ENCODE measurements at places on chromosomes 2 and 18.
A peak's percentile ranks its signal among the peaks of the same experiment; 100 is the strongest.

DNA sequence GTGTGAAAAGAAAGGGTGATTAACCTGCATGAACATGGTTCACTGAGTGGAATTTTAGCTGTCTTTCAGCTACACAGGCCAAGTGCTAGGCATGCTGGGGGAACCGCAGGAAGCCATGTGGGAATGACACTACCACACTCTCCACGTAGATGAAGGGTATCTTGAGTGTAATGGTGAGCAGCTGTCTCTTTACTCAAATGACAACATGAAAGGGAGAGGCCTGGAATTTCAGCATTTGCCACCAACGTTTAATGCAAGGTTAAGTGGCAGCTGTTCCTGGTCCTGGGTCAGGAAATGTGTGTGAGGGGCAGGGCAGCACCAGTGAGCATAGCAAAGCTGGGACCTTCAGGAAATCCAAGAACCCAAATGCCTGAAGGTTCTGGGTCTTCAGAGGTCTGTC lies 588.4 kb downstream of the SLC4A3 start:
- no peak for DNase-seq

DNA sequence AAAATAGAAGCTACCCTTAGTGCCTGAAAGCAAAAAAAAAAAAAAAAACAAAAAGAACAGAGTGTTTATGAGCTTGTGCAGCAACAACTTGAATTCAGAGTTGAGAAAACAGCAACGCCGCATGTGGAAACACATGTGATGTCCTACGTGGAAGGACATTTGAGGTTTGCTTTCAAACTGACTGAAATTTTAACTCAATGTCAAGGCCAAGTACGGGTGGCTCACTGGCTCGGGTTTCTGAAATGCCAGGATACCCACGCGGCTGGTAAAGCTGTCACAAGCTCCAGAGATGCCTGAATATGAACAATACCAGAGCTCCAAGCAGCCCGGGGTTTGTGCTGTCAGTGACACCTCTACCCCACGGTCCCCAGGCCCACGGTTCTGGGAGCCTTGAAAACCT lies 72.2 kb upstream of the THOC1 start:
- no peak for DNase-seq

DNA sequence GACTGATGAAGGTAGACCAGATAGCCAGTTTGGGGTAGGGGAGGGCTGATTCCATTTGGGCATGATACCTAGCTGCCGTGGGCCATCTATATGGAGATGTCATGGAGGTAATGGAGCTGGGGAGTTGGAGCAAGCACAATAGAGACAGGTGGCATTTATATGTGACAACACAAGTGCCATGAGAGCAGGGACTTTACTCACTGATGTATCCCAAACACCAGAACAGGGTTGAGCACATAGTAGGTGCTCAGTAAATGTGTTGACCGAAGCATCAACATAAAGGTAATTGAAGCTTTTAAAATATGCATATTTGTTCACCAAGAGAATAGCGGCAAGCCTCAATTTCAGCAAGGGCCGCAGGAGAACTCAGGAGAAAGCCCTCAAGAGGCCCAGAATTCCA lies 15.0 kb downstream of the SLC30A3 start:
- no peak for DNase-seq

DNA sequence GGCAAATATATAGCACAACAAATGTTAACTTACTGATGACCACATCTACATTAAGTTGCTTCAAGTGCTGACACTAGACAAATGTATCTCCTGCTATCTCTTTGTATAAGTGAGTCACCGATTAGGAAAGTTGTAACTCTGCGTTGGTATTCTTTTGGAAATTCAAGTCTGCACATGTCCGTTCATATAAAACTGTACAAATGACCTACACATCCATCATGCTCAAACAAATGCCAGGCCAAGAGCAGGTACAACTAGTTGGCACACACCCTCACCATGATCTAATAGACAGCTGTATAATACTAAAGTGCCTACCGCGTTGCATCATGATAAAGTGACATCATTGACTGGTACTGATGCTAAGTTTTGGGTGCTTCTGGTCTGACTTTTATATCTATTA lies 141.1 kb downstream of the RBMS1 start:
- DNase-seq = no peak

DNA sequence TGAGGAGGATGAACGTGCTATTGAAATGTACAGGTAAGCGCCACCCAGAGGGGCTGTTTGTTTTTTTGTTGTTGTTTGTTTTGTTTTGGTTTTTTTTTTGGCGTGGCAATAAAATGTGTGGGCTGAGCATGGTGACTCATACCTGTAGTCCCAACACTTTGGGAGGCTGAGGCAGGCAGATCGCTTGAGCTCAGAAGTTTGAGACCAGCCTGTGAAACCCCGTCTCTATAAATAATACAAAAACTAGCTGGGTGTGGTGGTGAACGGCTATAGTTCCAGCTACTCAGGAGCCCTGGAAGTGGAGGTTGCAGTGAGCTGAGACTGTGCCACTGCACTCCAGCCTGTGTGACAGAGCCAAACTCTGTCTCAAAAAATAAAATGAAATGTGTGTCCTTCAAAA lies 6.2 kb downstream of the PDCL3 start:
- DNase-seq = no peak

GRCh38 chr2:177282787-177283572 lies 18.5 kb upstream of the NFE2L2 start:
- DNase-seq = no peak

- DNase-seq = no peak
Measured at GRCh38 chr18:26086959-26087358, 3.5 kb downstream of the SS18 start.

- DNase-seq = peak; percentile 77
Measured at GRCh38 chr2:160472839-160473251, 20.8 kb downstream of the RBMS1 start.

DNA sequence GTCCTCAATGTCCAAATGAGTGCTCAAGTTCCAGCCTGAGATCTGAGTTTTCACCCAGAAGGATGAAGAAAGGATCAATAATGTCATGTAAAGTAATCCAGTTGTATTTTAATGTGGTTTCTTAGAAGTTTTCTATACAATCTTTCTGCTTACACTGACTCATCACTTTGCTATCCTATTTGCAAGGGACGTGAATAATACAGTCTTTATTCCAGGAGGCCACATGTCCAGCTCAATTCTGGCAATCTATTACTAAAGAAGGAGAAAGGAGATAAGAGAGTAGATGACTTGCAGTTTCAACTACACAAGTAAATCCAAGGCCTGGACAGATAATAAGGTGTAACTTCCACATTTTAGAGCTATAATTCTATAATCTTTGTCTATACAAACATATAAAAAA lies 601.1 kb upstream of the SETBP1 start:
- DNase-seq = no peak

- DNase-seq = no peak
Measured at GRCh38 chr2:205582366-205582765, 99.9 kb upstream of the NRP2 start.

DNA sequence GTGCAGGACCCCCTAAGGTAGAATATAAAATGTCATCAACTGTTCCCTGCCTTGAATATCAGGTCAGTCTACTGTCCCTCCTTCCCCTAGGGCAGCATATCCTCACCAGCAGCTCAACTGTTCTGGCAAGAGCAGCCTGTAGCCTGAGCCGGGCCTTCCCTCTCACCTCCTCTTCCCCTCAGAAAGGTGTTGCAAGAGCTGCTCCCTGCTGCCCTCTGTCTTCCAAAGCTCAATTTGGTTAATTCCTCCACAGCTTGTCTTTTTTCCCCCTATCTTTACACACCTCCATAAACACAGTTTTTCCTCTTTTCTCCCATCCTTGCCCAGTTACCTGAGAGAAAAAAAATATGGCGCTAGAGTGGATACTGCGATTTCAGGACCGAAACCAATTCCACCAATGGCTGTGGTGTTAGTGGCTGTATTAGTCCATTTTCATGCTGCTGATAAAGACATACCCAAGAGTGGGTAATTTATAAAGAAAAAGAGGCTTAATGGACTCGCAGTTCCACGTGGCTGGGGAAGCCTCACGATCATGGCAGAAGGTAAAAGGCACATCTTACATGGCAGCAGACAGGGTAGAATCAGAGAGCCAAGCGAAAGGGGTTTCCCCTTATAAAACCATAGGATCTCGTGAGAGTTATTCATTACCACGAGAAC lies 184.7 kb downstream of the MREG start:
- DNase-seq = no peak

- no peak for DNase-seq
Measured at GRCh38 chr18:383135-383534, 115.3 kb upstream of the THOC1 start.

GRCh38 chr2:151974988-151975387 lies 123.9 kb downstream of the CACNB4 start:
- no peak for DNase-seq

DNA sequence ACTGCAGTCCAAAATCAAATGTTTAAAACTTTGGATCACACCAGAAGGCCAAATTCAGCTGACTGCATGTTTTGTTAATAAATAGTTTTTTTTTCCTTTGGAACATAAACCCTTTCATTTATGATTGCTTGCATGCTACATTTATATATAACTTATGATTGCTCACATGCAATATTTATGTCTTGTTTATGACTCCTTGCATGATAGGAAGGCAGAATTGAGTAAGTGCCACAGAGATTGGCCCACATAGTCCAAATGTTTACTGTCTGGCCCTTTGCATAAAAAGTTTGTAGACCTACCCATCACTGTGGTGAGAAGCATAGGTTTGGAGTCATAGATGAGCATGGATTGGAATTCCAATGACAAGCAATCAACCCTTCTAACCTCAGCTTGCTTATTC lies 30.8 kb downstream of the WDFY1 start:
- no peak for DNase-seq

- DNase-seq = no peak
Measured at GRCh38 chr2:88747990-88748389, 56.5 kb downstream of the RPIA start.

DNA sequence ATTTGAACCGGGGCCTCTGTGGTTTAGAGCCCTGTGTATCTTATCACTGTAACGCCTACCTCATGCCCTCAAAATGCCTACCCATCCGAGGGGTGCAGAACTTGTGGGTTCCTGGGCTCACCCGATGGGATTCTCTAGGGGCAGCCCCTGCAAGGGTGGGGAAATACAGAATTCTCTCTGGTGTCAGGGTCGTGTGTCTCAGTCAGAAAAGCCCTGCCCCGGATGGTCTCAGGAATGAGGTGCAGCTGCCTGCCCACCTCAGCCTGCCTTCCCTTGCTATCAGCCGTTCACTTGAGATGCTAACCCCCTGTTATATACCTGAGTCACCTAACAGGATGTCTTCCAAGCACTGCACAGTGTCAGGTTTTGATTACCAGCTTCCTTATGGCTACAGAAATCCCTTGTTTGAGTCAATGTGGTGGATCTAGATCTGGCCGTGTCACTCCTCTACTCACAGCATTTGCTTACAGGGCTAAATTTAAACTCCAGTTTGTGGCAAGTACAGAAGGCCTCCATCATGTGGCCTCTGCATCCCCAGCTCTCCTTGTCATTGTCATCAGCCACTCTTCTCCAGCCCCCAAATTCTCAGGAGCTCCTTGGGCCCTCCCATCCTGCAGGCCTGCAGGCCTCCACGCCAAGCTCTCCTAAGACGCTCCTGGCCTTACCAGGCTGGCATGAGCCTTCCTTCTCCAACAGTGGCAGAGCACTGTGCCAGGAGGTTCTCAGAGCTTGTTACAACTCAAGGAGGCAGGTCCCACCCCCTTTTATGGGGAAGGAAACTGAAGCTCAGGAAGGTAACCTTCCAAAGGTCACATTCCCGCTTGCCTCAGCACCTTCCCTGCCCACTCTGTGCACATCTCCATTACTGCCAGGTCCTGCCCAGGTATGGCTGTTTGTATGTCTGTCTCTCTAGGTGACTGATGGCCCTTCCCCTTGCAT lies 14.3 kb upstream of the MAP3K2 start:
- no peak for DNase-seq

DNA sequence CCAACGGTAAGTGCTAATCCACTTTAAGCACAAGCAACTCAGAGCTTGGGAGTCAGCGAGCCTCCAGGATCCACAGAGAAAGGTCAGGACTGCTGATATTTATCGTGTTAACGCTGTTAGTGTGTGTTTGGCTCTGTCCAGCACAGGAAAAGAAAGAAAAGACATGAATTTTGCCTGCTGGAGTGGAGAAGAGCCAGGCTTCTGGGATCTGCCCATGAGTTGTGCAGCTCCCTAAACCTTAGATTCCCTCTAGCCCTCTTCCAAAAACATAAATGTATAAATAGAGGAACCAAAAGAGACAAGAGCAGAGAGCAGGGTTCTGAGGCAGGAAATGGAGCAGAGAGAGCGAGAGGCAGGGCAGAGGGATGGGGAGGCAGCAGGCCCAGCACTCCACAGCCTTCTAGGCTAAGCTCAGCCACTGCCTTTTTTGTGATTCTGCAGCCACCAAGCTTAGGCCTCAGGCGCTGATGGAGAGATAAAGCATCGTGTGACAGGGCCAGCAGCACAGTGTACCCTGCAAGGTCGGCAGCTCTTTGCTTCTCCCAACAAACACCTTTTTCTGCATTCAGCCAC lies 14.5 kb upstream of the MAT2A start:
- no peak for DNase-seq

All from right lung (tissue), 10 donors.